Kidney epithelial cell (primary cell): ENCODE measurements at places on chromosomes 2 and 18. TPM values are rescaled to one million over a fixed set of nuclear protein-coding genes. Genes with fewer than 3 reads are reported as not detected.

STARD6 gene
- total RNA-seq: not detected in 2 replicates

GRCh38 chr2:68637047-68637446, 6.3 kb upstream of the PROKR1 start:
- DNase-seq: no peak

- DNase-seq: no peak
Observed at GRCh38 chr18:9612215-9612830, 2.0 kb downstream of the PPP4R1 start.

- no peak for DNase-seq
Observed at GRCh38 chr18:76410660-76411417, 84.2 kb downstream of the ZNF516 start.

DNA sequence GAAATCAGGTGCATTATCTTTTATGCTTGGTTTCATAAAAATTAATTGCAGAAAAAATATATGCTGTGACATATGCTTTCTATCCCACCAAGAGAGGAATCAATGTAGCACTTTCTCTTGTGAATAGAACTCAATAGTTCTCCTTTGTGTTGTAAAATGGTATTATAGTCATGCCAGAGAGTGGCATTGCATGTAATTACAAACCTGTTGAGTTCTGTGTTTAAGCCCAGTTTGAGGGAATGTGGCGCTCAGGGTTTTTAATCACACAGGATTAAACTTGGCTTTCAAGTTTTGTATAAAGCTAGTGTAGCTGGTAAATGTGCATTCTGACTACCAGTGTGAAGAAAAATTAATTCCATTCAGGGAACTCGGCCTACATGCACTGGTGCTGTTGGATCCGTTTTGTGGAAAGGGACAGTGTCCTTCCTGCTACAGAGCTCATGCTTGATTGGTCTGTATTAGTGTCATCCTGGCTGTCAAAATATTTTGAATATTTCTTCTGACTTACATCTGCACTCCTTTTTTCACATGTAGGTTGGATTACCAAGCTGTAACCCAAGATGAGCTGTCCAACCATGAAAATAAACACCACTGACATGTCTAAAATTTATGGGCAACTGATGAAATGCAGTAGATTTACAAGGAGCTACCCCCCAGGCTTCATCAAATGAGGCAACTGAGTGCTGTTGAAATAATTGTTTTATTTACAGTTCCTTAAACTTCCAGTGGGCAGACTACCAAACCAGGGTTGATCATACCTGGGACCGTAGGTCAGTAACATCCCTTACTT, 80.3 kb downstream of the SLC4A3 start:
- DNase-seq: no peak

DCTN1 gene
- total RNA-seq: 124 and 129 TPM in 2 replicates

DNA sequence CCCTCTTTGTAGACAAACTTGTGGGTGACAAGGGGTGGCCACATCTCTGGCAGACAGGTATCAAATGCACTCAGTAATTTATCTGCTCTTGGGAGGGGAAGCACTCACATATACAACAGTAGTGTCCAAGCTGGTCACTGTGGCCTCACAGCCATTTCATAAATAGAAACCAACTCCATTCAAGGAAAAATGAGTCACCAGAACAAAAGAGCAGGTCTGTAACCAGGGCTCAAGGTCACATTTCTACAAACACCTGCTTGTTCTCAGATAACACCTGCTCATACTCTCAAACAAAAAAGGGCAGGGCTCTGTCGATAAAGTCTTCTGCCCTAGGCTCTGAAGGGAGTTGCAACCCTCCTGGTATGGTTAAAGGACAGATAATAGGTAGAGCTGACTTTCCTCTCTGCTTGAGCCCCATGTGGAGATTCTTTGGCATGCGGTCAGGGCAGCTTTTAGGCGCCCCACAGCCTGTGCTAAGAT, 459.0 kb downstream of the BCL11A start:
- DNase-seq: no peak

- DNase-seq: peak; percentile 23
Observed at GRCh38 chr2:172931918-172932520, 143.6 kb upstream of the MAP3K20 start.

- DNase-seq: no peak
Observed at GRCh38 chr2:234988491-234988890, 36.7 kb downstream of the SH3BP4 start.

- no peak for DNase-seq
Observed at GRCh38 chr2:216694082-216694825, 1.1 kb downstream of the IGFBP5 start.

DNA sequence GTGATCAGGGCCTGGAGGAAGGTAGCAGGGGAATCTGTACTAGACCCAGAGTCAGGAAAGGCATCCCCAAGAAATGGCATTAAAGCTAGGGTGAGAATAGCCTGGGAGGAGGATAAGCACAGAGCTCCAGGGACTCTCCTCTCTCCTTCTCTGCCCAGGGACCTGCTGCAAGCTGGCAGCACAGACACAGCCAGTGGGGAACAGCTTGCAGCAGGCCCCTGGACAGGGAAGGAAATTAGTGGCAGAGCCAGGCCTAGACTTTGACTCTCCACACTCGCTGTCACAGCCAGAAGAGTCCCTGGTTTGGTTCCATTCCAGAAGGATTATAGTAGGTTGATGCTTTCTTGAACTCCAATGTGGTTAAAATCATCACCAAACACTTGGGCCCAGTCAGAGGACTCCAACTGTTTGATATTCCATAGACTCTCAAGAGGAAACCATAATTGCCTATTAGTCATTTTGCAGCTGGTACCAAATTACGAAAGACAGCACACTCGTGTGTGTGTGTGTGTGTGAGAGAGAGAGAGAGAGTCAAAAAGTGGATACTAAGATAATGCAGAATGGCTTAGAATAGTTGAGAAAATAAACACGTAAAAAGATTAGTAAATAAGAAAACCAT, 95.5 kb upstream of the ATP8B1 start:
- peak; percentile 34 for DNase-seq
